ENCODE measurements at places on chromosomes 7 and 10. TPM values are rescaled to one million over a fixed set of nuclear protein-coding genes. Genes with fewer than 3 reads are reported as not detected.

DNA sequence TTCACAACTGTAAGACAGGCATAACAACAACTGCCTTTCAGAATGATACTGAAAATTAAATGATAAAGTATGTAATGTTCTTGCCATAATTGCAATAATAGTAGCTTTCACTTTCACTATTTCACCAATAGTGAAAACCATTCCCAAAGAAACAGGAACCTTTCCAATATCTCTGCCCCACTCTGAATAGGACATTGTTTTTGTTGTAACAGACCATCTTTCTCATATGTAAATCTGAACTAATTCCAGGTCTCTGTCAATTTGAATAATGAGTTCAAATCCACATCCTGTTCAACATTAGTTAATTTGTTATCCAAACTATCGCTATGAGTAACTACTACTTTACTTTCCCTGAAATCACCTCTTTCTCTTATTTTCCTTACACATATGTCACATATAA is 148.0 kb downstream of the LRRN3 start:
- DNase-seq, result no peak

DNA sequence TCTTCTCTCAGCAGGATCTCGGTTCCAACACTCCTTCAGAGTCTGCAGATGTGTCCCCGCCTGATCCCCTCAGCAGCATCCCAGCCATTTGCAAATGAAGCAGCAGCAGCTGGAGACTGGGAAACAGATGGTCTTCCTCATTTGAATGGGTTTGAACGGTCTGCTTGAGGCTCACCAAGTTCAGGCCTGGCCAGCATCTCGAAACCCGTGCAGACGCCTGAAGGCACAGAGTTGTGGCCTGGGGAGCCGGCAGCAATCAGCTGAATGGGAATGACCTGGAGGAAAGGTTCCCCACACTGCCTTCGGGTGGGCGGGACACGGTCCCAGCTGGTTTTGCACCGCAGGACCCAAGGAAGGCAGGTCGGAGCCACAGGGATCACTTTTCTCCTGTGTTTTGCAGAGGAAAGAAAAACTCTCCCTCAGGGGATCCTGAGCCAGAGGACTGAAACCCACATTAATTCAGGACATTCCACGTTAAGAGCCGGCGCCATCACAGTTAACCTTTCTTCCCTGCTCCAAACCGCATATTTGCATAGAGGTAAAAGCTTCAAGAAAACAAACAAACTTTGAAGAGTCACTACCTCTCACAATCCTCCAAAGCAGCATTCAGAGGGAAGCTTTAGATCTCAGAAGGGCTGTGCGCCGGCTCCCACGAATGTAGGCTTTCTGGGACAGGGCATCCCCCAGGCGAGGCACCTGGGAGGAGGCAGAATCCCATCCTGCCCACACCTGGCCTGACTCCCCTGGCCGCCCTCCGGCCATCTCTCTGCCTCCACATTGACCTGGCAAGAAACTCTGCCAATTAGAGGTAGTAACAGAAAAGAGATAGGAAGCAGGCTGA is 17.7 kb downstream of the FGFR2 start:
- no peak for DNase-seq

DNA sequence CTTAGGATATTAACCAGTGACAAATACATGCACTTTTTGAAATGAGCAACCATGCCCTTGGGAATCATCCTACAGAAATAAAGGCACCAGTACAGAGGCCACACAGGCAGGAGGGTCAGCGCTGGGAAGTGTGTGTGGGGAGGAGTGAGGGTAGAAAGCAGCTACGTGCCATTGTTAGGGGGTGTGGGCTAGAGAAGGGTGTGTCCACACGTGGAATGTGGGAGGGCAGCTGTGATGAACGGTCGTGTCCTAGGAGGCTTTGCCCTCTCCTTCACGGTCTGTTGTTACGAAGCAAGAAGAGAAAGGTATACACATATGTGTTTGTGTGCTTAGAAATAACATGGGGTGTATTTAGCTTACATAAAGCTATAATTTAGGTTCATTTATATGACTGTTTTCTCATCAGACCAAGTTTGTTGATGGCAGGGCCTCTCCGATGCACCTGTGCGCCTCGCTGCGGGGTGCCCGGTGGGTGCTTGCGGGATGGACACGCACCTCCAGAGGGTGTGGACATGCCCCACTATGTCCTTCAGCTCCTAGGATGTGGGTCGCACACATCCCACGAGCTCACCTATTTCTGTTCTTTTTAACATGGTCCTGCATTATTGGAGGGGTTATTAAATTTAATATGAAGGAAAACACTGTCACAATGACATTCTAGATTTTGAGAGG is 16.9 kb upstream of the GET4 start:
- no peak for DNase-seq

GRCh38 chr7:94391726-94392392 is 2.8 kb upstream of the COL1A2 start:
- peak; percentile 32 for DNase-seq

DNA sequence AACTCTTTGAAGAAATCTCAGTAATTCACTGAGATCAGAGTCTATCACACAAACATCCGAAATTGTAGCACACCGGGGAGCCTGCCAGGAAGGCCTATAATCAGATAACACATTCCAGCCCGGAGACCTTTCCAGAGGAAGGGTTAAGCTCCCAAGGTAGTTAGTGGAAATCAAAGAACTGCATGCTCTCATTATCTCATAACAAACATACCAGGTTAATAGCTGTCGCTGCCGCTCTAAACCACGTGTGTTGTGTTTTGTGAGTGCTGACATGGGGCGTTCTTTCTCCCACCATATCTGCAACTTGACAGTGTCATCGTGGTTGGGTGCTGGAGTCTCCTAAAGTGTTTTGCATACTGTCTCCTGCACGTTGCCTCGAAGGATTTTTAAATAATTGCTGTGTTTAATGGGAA is 120.7 kb upstream of the CARD11 start:
- no peak for DNase-seq

- peak; percentile 32 for DNase-seq
Observed at GRCh38 chr10:93080350-93081046, 6.8 kb downstream of the CYP26A1 start.

GRCh38 chr7:101205901-101206664 is 5.2 kb upstream of the MOGAT3 start:
- DNase-seq, result no peak

GRCh38 chr7:132956556-132956955 is 125.3 kb downstream of the CHCHD3 start:
- no peak for DNase-seq

GRCh38 chr7:153641199-153641598 is 411.0 kb upstream of the DPP6 start:
- DNase-seq, result no peak

GRCh38 chr10:113442336-113442735 is 110.5 kb upstream of the HABP2 start:
- no peak for DNase-seq

- DNase-seq, result no peak
Observed at GRCh38 chr7:45971661-45972175, 50.6 kb upstream of the IGFBP3 start.

DNA sequence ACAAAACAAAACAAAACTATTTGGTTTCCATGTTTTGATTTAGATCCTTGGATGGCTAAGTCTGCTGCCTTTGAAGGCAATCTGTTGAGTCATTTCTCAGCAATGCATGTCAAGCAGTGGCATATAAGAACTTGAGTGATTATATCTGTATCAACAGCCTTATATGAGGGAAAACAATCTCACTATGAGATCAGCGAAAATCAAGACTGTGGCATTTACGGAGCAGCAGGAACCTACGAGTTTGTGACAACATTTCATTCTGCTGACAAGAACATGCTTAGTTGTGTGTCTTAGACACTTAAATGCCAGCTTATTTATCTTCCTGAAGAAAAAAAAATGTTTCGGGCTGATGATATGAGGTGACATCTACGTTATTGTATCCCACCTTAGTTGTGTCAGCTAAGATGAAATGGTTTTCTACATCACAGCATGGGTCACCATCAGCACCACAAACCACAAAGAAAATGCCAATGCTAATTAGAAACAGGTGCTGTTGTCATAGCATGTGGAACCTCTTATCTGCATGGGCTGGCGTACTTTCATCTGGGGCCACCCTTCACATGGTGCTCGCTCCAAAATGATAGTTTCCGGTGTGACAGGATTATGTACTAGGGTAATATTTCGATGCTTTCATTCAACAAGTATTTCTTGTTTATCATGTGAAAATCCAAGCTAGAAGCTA is 1085.5 kb downstream of the SORCS1 start:
- no peak for DNase-seq

GRCh38 chr7:42236976-42237810 is at the start of gene GLI3:
Gene GLI3 (minus strand): TSS chr7:42237209. CDS start chr7:42223253, 13,956 bp downstream.
- DNase-seq, result peak; percentile 90

- no peak for DNase-seq
Observed at GRCh38 chr10:73905256-73906020, 5.5 kb upstream of the PLAU start.

GRCh38 chr10:115948465-115948864 is 324.5 kb downstream of the GFRA1 start:
- DNase-seq, result no peak

- no peak for DNase-seq
Observed at GRCh38 chr10:132167041-132167674, 19.6 kb upstream of the DPYSL4 start.

CBLL1 gene
- total RNA-seq, result 24.7 TPM

CFAP46 gene
- total RNA-seq, result not detected

UNCX gene
- total RNA-seq, result not detected

VAX1 gene
- not detected for total RNA-seq

ERVW-1 gene
- not detected for total RNA-seq

IFIT1B gene
- total RNA-seq, result not detected

CDK1 gene
- 131 TPM for total RNA-seq

TRIM56 gene
- 2.3 TPM for total RNA-seq

ATG9B gene
- not detected for total RNA-seq

NKX1-2 gene
- 0.36 TPM for total RNA-seq

PTN gene
- 0.20 TPM for total RNA-seq

CCDC126 gene
- 6.3 TPM for total RNA-seq

SERPINE1 gene
- total RNA-seq, result 73.4 TPM

AKR1C8 gene
- not detected for total RNA-seq

STEAP1B gene
- total RNA-seq, result 18.2 TPM

AKR1C2 gene
- 2.5 TPM for total RNA-seq

MOGAT3 gene
- not detected for total RNA-seq

CASD1 gene
- total RNA-seq, result 7.1 TPM

C1QL3 gene
- not detected for total RNA-seq
